ENCODE measurements at places on chromosomes 2 and 18.

DNA sequence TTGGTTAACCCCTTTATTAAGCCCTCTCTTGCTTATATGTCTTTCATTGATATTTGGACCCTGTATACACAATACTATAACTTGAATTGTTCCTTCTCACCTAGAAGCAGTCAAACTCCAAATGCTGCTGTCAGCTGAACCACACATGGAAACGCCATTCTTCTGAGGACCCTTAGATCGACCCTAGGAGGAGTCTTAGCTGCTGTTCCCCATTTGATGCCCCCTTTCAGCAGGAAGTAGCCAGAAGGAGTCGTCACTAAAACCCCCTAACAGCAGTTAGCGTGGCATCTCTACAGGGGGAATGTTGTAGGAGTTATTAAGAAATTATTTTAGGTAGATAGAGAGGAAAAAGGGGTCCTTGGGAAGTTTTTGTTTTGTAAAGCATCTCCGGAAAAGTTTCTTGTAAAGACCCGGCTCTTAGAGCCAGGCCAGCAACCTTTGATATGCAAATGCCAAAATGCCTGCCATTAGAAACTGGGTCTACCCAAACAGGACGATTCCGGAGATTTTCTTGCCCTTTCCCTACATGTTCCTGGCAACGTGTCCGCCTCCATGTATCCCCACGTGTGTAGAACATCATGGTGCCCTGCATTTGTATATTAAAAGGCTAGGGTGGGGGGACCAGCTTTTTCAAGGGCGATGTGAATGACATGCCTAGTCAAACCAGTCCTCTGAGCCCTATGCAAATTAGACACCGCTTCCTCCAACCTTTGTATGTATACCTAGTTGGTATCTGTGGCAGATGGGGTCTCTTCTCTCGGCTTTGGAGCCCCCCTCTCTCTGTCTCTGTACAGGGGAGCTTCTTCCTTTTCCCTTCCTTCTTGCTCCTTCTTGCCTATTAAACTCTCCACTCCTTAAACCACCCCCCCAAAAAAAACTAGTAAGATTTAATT is 638.4 kb upstream of the POU3F3 start:
- DNase-seq = no peak

- DNase-seq = no peak
Observed at GRCh38 chr2:38215522-38215921, 139.6 kb upstream of the CYP1B1 start.

GRCh38 chr2:27920148-27920885 is 29.8 kb downstream of the BABAM2 start:
- no peak for DNase-seq

DNA sequence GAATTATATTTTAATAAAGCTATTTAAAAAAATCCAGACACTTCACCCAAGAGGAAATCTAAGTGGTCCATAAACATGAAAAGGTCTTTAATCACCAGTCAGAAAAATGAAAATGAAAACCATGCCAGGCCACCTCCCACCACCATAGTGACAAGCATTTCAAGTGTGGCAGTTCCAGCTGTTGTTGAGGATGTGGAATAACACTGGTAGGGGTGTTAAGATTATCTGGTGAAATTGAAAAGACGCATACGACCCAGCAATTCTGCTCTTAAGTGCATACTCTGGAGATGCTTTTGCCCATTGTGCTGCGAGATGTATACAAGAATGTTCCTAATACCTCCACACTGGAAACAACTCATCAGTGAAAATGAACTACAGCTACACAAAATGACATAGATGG is 82.2 kb downstream of the MSH2 start:
- DNase-seq = no peak

Measured in stimulated activated CD8-positive, alpha-beta memory T cell treated with anti-CD3 and anti-CD28 coated beads, Interleukin-15, amount 100 ng/mL, for 4 hours (primary cell).